ENCODE measurements at places on chromosomes 3 and 15. TPM values are rescaled to one million over a fixed set of nuclear protein-coding genes. Genes with fewer than 3 reads are reported as not detected.

GRCh38 chr3:50124052-50124799 lies 30.9 kb upstream of the SEMA3F start:
- no peak overlapping the region for H3K4me3 ChIP-seq
- peaks cover 9% of the 10 kb centered on the region for H3K4me1 ChIP-seq
- H3K27me3 ChIP-seq = peaks cover 2% of the 10 kb centered on the region
- DNase-seq = no peak
- no peak overlapping the region for H3K27ac ChIP-seq
- H3K36me3 ChIP-seq = no peaks in the 10 kb centered on the region

DNA sequence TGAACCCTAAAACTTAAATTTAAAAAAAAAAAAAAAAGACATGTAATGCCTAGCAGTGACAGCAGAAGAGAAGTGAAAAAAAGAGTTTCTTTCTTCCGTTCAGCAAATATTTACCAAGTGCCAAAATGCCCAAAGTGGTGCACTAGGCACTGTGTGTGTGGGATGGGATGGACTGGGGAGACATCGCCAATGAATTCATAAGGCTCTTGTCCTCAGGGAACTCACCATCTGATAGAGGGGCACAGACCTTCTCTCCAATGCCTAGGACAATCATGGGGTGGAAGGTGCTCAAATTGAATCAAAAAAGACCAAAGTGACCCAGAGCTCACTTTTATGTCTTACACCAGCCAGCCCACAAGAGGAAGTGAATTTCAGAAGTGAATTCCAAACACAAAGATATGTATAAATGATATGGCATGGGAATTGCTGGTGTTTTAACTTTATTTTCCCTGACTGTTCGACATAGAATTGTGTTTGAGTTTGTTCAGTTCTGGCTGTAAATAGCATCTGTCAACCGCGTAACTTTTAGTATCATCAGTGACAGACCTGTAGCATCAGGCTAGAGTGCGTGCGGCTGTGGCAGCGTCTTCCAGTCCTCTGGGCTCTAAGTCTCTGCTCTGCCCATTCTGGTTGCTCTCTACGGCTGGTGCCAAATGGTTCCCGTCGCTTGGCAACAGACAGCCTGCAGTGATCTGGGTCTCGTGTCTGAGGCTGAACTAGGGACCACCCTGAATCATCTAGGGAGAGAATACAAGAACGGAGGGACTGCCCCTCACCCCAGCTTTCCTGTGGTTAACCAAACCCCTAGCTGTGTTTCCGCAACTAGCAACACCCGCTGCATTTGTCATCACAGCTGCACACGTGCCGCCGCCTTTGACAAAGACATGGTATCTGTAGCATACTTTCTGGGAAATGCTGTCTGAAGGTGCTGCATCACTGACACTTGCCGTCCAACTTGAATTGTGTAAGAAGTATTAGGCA lies 154.0 kb upstream of the THBS1 start:
- no peak for DNase-seq
- H3K4me1 ChIP-seq = peaks cover 11% of the 10 kb centered on the region
- no peak overlapping the region for H3K27ac ChIP-seq
- H3K36me3 ChIP-seq = no peaks in the 10 kb centered on the region

Gene TIMP4
- 0.75 TPM for total RNA-seq

Gene SLC22A13
- total RNA-seq = 0.41 TPM

Gene GRIP2
- total RNA-seq = 3.2 TPM

- no peaks in the 10 kb centered on the region for H3K27me3 ChIP-seq
- H3K27ac ChIP-seq = no peak overlapping the region
- H3K36me3 ChIP-seq = no peaks in the 10 kb centered on the region
- DNase-seq = no peak
- peaks cover 13% of the 10 kb centered on the region for H3K4me1 ChIP-seq
- no peak overlapping the region for H3K4me3 ChIP-seq
Measured at GRCh38 chr3:182909318-182910040, 70.9 kb downstream of the DCUN1D1 start.

Gene MESP1
- 1.2 TPM for total RNA-seq

Gene C3orf85
- not detected for total RNA-seq

GRCh38 chr3:129794311-129795185 lies 99.0 kb downstream of the TMCC1 start:
- H3K27ac ChIP-seq = peak overlapping the region; percentile 94
- H3K4me1 ChIP-seq = peaks cover 32% of the 10 kb centered on the region
- H3K27me3 ChIP-seq = no peaks in the 10 kb centered on the region
- DNase-seq = peak; percentile 2

- no peak for DNase-seq
- H3K36me3 ChIP-seq = peaks cover 23% of the 10 kb centered on the region
- H3K4me3 ChIP-seq = no peak overlapping the region
Measured at GRCh38 chr3:49279376-49279775, 2.3 kb upstream of the C3orf62 start.

- peak overlapping the region; percentile 29 for H3K27ac ChIP-seq
- peaks cover 21% of the 10 kb centered on the region for H3K4me1 ChIP-seq
- peaks cover 3% of the 10 kb centered on the region for H3K36me3 ChIP-seq
- H3K27me3 ChIP-seq = no peaks in the 10 kb centered on the region
- no peak overlapping the region for H3K4me3 ChIP-seq
- no peak for DNase-seq
Measured at GRCh38 chr3:141217389-141217788, 14.2 kb upstream of the PXYLP1 start.

GRCh38 chr3:161905520-161906132 lies 409.0 kb downstream of the OTOL1 start:
- no peak for DNase-seq
- H3K4me3 ChIP-seq = no peak overlapping the region
- no peaks in the 10 kb centered on the region for H3K27me3 ChIP-seq
- H3K36me3 ChIP-seq = no peaks in the 10 kb centered on the region
- no peaks in the 10 kb centered on the region for H3K4me1 ChIP-seq

DNA sequence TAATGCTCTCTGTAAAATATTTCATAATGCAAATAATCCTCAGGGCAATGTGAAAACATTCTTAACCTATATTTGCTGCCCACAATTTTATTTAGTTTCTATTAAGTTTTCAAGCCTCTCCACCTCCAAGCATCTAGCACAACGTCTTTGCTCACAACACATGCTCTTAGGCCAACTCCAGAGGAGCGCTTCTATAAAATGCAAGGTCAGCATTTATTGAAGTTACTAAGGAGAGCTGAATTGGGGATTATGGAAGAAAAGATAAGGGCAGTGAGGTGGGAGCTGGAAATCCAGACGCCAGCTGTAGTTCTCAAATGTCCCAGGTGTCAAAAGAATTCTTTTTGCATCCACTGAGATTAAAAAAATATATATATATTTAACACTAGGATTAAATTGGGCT lies 996 bp downstream of the RABL3 start:
- no peaks in the 10 kb centered on the region for H3K27me3 ChIP-seq
- H3K4me1 ChIP-seq = peaks cover 36% of the 10 kb centered on the region
- no peak for DNase-seq
- no peak overlapping the region for H3K27ac ChIP-seq

- H3K4me3 ChIP-seq = no peak overlapping the region
- no peak overlapping the region for H3K27ac ChIP-seq
- DNase-seq = no peak
Measured at GRCh38 chr15:68846851-68847439, 26.2 kb upstream of the ANP32A start.

Gene GPR171
- total RNA-seq = not detected

DNA sequence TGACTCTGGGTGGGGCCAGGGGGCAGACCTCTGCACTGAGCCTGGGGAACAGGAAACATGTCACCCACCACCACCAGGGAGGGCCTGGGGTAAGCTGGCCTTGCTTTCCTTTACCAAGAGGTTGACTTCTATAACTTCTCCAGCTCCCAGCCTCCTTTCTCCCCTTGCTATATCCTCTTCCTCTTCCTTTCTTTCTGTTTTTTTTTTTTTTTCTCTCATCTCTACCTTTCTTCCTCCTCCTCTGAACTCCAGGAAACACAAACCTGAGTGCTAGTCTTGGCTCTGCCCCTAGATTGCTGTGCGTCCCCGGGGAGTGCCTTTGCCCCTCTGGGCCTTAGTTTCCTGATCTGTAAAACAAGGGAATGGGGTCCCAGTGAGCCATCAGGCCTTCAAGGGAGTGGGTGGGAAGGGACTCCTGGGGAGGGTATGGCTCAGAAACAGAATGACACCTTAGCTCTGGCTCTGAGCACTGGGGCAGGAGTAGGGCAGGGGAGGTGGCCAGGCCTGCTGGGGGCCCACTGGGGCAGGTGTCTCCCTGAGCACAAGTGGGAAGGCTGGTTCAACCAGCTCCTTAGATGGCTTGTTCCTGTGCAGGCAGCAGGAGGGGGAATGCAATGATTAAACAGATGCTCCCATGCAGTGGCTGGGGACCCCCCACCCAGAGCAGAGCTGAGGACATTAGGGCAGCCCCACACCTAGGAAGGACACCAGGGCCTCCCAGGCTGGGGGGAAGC lies 4.3 kb downstream of the SNX33 start:
- DNase-seq = no peak
- peak overlapping the region; percentile 97 for H3K4me3 ChIP-seq
- H3K4me1 ChIP-seq = peaks cover 52% of the 10 kb centered on the region
- H3K27ac ChIP-seq = no peak overlapping the region
- no peaks in the 10 kb centered on the region for H3K27me3 ChIP-seq

Gene XCR1
- total RNA-seq = not detected

Gene GOLGA8Q
- not detected for total RNA-seq

DNA sequence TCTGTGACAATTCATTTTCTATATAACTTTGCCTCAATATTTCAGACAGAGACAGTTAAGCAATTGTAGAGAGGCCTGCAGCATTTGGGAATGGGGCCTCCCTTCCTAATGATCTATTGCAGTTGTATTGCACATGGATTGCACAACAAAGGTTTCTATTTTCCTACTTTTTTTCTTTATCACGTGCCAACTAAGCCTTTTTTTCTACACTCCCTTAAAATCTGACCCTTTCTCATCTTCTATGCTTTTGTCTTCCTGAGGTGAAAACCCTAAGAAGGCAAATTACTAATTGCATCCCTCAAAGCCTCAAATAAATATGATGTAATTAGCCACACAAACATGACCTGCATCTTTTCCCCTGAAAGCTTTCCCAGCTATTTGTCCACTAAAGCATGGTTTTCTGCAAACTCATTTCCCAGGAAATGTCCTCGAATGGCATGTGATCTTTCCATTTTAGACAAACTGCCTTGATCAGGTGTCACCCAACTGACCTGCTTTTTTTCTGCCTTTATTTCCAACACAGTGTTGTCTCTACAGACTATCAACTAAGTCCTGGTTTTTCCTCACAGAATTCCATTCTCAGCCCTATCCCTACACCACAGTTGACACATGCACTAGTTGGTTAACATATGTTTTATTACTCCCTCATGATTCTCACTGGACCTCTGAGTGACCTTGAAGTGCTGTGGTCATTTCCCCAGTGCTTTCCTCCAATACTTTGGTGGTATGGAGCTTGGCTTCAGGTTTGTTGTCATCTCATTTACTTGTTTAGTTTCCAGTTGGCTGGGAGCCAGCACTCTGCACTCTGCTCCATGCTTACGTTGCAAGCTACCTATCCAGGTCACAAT lies 31.9 kb upstream of the TSC22D2 start:
- peaks cover 27% of the 10 kb centered on the region for H3K4me1 ChIP-seq
- H3K27ac ChIP-seq = no peak overlapping the region
- no peak for DNase-seq
- H3K36me3 ChIP-seq = no peaks in the 10 kb centered on the region

Data from neural crest cell (in vitro differentiated cells).